GM18507 (cell line): ENCODE measurements at places on chromosomes 12 and 14.

GRCh38 chr12:10503460-10503859 lies 2.2 kb upstream of the EIF2S3B start:
- DNase-seq: no peak

DNA sequence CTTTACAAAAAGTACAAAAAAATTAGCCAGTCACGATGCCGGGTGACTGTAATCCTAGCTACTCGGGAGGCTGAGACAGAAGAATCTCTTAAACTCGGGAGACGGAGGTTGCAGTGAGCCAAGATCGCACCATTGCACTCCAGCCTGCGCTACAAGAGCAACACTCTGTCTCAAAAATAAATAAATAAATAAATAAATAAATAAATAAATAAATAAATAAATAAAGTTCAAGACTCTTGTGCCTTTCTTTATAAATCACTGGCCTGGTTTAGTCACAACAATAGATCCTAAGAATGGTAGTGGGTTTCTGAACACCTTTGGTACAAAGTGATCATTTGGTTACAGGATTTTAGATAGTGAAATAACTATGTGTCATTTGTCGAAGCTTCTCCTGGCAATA lies 46.1 kb downstream of the ARL1 start:
- no peak for DNase-seq

GRCh38 chr14:42027271-42027670 lies 420.6 kb downstream of the LRFN5 start:
- DNase-seq: no peak

GRCh38 chr12:66929121-66929520 lies 250.2 kb upstream of the GRIP1 start:
- DNase-seq: no peak

GRCh38 chr12:56189099-56189917 lies at the start of gene SMARCC2:
Gene SMARCC2 (minus strand): TSS chr12:56189483. CDS start chr12:56189461, 22 bp downstream.
- peak; percentile 81 for DNase-seq

- peak; percentile 20 for DNase-seq
Measured at GRCh38 chr12:122471324-122472226, 29.2 kb downstream of the ZCCHC8 start.

DNA sequence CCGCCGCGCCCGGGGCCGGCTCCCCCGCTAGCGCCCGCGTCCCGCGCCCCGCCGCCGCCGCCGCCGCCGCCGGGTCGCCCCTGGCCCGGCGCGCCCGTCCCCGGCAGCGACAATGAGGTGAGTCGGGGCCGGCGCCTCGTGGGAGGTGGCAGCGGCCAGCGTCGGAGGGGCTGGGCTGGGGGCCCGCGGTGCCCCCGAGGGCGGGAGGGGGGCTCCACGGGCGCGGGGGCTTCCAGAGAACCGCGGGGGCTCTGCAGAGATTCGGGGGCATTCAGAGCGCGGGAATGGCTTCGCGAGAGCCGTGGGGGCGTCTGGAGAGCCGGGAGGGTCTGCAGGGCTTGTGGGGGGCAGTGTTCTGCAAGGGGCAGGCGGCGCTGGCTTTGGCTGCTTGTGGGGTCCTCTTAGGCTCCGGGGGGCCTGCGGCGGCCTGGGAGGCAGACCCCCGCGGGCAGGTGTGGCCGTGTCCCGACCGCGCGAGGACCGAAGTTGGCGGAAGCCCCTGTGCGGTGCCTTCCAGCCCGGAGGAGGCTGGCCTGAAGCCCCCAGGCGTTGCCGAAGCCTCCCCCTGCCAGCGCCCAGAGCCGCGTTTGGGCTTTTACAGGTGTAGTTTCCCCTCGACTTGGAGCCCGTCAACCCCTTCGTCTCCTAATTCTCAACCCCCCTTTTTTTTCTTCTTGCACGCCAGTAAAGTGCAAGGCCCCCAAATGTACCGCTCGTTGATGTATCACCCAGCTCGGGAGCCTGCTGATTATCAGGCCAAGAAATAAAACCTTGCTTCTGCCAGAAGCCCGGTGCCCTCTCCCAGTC lies 93.1 kb upstream of the EVL start:
- DNase-seq: no peak

- DNase-seq: no peak
Measured at GRCh38 chr12:88544991-88545980, 35.0 kb downstream of the KITLG start.

DNA sequence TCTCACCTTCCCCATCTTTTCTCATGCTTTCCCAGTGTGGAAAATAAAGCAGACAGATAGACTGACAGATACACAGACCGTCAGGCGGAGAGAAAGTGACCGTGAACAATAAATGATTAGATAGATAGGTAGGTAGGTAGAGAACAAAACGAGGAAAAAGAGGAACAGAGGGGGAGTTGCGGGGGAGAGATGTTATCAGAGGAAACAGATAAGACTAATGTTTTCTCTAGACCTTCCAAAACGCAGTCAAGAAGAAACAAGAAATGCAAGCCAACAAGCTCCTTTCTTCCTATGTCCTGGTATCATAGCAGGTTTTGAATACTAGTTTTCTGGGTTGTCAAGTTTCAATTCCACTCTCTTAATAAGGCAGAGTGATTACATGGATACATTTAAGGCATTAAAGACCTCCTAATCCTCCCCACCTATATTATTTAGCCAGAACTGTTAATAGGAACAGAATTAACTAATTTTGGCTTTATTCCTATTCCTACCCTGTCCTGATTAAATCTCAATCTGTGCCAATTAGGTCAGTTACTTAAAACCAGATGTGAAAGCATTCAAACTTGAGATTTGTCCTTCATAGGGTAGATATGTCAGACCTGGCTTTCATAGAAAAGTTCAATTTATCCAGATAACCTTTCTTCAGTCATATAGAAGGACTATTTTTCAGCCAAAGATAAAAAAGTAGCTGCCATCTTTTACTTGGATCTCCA lies 89.0 kb upstream of the PTPRR start:
- no peak for DNase-seq

GRCh38 chr14:105193916-105194782 lies 13.0 kb upstream of the NUDT14 start:
- DNase-seq: no peak

GRCh38 chr12:93741659-93742109 lies 64.5 kb downstream of the CRADD start:
- DNase-seq: no peak

DNA sequence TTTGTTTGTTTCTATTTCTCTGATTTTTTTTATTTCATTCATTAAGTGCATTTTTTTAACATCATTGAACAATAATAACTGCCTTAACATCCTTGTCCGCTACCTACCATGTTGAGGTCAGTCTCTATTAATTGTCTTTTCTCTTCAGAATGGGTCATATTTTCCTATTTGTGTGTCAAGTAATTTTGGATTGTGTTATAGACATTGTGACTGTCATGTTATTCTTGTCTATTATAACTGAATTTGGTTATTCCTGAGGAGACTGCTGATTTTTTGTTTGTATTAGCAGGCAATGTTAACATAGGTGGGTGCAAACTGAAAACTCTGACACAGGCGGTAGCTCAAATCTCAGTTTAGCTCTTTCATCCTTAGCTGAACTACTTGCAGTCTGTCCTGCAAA lies 169.9 kb downstream of the DICER1 start:
- no peak for DNase-seq

- DNase-seq: no peak
Measured at GRCh38 chr14:58772116-58772515, 134.4 kb downstream of the DACT1 start.

DNA sequence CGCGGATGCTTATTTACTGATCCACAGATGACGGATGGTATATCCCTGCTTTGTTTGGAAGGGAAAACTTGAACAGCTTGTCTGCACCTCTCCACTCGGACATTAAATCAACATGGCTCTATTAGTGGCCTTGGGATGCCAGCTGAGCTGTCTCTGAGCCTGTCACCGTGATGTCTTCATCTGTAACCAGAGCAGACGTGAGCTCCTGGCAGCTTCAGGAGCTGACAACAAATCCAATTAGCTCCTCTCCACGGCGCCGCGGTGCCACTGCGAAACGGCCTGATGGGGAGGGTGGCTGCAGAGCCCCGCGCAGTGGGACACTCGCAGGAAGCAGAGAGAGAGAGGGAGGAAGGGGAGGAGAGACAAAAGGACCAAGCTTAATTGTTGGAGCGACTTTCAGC lies 112.3 kb downstream of the PAPOLA start:
- no peak for DNase-seq
